Stimulated activated CD4-positive, alpha-beta T cell treated with anti-CD3 and anti-CD28 coated beads, Interleukin-1b, Interleukin-23, amount 100 ng/mL, for 1 hour (primary cell): ENCODE measurements at places on chromosomes 4 and X.

DNA sequence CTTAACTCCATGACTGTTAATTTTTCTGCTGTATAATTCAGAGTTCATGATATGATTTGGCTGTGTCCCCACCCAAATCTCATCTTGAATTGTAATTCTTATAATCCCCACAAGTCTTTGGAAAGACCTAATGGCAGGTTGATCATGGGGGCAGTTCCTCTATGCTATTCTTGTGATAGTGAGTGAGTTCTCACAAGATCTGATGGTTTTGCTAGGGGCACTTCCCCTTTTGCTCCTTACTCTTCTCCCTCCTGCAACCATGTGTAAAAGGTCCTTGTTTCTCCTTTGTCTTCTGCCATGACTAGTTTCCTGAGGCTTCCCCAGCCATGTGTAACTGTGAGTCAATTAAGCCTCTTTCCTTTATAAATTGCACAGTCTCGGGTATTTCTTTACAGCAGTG lies 1751.9 kb downstream of the ARAP2 start:
- DNase-seq, result no peak

DNA sequence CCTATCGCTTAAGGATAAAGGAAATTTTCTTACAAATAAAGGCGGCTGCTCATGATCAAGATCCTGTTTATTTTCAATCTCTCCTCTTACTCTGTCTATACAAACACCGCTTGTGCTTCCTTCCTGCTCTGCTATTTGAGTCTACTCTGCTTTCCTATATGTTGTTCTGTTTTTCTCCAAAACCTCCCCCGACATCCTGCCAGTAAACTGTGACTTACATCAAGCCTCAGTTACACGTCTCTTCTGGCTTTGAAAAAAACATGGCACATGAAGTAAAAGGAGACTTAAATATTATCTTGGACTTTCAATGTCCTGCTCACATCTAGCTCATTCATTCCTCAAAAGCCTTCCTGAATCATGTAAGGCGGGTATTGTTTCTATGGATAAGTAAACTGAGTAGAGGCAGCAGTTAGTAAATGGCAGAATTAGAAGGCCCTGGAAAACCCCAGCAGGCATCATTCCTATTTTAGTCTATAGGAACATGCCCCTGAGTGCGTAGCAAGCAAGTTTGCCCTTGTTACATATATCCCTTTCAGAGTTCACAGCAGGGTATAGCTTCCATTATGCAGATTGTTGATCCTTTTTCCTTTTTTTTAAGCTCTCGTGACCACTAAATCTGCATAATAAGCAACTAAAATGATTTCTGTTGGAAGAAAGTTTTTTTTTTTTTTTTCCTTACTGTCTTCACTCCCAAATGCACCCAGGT lies 280.1 kb downstream of the RAPGEF2 start:
- DNase-seq, result no peak

GRCh38 chrX:23805389-23805788 lies 22.4 kb downstream of the SAT1 start:
- no peak for DNase-seq

DNA sequence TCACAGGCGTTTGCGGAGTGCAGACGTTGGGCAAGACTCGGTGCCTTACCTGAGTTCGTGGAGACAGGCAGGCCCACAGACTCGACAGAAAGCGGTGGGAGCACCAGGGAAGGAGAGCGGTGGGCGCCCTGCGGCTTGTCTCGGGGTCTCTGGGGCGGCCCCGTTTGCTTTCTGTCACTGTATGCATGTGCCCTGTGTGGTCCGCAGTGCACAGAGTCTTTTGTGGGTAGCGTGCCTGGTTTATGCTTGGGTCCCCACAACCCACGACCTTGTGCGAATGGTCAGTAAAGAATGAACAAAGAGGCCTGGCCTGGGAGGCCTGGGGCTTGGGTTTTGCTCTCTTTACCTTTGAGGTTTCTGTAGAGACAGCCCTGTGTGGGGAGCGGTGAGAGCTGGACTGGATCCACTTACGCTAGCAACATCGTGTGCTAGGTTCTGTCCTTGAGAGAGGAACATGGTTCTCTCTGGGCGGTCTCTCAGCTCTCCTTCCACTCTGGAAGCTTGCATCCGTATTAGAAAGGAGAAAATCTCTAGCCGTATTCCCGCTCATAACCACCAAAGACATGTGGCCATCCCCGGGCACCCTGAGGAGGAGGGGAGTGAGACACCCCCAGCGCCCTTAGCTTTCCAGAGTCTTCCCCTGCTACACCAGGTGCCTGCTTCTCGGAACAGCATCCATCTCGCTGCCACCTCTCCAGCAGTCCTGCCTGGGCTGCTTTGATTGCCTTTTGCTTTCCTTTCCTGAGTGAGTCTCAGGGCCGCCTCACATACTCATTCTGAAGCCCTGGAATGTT lies 1.2 kb downstream of the TADA2B start:
- DNase-seq, result no peak

DNA sequence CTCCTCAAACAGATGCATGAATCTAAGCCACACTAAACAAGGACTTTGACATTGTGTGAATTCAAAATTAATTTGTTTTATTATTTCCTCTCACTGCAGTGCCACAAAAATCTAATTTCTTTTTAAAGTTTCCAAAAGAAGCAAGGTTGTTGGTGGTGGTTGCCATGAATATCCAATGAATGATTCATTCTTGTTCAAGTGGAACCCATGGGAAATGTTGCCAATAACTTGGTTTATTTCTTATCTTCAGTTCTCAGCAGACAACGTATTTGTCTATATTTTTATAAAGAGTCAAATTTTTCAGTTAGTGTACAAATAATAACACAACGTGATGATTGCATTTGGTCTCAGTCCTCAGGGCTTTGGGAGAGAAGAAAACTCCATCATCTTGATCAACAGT lies 309.4 kb upstream of the NOCT start:
- no peak for DNase-seq

DNA sequence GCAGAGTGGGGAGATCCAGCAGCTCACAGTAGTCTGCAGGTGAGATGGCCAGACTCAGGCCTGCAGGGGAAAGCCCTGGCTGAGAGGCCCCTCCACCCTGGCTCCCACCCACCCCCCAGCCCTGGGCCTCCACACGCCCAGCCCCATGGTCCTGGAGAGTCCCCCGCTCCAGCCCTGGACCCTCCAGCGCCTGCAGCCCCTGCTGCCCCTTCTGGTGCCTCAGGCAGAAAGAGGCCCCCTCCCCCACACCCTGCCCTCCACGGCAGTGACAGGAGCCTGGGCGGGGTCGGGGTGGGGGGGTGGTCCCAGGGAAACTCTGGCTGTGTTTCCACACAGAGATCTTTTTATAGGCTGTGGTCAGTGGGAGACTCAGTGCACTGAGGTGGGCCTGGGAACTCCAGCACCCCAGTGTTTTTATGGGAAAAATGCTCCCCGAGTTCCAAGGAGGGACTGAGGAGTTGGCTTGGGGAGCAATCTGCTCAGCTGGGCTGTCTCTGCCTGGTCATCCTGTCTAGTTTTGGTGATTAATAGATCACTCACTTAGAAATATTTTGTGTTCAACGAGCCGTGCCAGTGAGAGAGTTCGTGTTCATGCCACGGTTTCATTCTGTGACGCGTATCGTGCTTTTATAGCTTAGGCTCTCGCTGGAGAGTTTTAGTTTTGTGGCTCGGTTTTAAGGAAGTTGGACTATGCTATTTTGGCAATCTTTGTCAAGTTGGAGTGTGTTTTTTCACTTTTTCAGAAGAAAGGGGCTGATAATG lies 53.1 kb upstream of the HGFAC start:
- no peak for DNase-seq

- DNase-seq, result no peak
Measured at GRCh38 chr4:66330125-66330524, 659.8 kb upstream of the EPHA5 start.

- no peak for DNase-seq
Measured at GRCh38 chr4:43716721-43717395, 731.8 kb downstream of the KCTD8 start.

GRCh38 chr4:128315756-128316520 lies 28.3 kb upstream of the PGRMC2 start:
- no peak for DNase-seq

DNA sequence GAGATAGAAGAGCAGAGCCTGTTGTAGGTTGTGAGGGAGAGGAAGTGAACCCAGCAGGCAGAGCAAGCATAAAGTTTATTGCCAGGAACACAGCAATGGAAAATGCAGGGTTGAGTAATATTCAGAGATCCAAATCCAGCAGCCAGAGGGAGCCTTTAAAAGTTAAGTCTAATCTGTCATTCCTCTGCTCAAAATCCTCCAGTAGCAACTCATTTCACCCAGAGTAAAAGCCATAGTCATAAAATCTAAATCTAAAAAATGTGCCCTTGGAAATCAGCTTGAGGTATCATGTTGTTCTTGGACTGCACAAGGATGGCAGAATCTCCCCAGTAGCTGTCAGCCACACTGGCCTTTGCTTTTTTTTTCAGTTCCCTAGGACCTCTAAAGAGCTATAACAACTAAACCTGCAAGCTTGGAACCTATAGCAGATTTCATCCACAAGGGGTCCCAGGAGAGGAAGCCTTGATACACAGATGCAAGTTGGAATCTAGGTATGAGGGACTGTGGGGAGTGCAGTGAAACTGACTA lies 62.9 kb upstream of the FRAS1 start:
- no peak for DNase-seq

GRCh38 chr4:137300776-137301175 lies 231.5 kb downstream of the PCDH18 start:
- no peak for DNase-seq

- DNase-seq, result no peak
Measured at GRCh38 chrX:108000751-108001150, 18.6 kb upstream of the TEX13B start.
